ENCODE measurements at places on chromosomes 1 and 21.

- DNase-seq, result no peak
Observed at GRCh38 chr1:187513190-187513589, 684.4 kb downstream of the PLA2G4A start.

DNA sequence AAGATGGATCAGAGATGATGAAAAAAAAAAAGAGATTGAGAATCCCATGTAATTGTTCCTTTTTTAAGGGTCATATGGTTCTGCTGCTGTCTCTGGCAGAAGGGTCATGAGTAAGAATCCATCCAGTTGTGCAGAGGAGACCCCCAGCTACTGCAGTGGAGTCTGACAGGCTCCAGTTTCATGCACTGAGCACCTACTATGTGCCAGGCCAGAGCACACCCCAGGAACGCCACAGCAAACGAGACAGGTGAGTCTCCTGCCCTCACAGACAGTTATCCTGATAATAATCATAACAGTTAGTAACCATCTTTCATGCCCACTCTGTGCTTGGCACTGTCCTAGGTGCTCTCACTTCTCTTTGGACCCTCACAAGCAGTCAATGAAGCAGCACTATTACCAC is 420.0 kb downstream of the MATN1 start:
- no peak for DNase-seq

GRCh38 chr1:111406321-111406768 is 21.2 kb downstream of the OVGP1 start:
- DNase-seq, result peak; percentile 31

DNA sequence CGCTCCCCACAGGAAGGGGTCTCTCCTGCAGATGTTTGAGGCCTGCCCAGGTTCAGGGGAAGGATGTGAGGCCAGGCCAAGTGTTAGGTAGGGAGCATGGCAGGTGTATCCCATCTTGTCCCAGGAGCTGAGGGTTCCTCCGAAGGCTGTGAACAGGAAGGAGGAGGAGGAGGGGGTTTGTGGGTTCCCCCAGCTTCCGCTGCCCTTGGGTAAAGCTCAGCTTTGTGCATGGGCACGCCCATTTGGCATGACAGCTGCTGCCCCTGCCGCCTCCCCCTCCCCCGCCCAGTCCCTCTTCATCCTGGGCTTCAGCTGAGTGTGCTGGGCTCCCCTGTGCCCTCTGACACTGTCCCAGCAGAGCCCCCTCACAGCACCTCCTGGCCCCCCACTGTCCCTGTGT is 25.5 kb downstream of the TNFRSF8 start:
- peak; percentile 26 for DNase-seq

DNA sequence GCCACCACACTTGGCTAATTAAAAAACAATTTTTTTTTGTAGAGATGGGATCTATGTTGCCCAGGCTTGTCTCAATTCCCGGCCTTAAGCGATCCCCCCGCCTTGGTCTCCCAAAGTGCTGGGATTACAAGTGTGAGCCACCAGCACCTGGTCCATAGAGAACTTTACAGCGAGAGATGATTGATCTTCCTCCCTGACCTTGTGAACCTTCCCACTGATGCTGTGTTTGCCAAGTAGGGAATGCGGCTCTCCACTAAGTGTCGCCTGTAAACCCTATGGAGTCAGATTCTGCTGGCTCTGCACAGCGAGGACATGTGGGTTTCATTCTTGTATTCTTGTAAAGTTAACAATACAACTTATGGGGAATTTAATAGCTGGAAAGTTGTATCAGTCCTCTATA is 81.3 kb upstream of the LYST start:
- no peak for DNase-seq

GRCh38 chr21:33374450-33375096 is 28.6 kb upstream of the IFNGR2 start:
- DNase-seq, result peak; percentile 64

GRCh38 chr1:46464915-46465314 is 24.7 kb upstream of the DMBX1 start:
- no peak for DNase-seq

- DNase-seq, result no peak
Observed at GRCh38 chr1:230173187-230173975, 106.3 kb downstream of the GALNT2 start.
